ENCODE measurements at places on chromosomes 16 and 17.

DNA sequence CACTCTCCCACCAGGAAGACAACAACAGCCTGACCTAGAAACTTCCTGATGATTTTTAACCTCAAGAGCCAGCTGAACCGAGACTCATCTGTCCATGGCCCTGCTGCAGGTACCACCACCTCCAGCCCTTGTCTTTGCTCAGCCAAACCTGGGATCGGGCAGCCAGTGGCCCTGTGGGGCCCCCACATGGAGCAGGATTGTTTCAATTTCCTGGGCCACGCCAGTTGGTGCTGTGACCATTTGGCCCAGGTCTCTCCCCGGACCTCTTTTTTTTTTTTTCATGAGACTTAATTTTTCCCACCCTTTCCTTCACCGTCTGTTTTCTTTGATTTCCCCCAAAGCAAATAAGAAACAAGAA is 8.3 kb upstream of the HOXB2 start:
- no peak for DNase-seq

DNA sequence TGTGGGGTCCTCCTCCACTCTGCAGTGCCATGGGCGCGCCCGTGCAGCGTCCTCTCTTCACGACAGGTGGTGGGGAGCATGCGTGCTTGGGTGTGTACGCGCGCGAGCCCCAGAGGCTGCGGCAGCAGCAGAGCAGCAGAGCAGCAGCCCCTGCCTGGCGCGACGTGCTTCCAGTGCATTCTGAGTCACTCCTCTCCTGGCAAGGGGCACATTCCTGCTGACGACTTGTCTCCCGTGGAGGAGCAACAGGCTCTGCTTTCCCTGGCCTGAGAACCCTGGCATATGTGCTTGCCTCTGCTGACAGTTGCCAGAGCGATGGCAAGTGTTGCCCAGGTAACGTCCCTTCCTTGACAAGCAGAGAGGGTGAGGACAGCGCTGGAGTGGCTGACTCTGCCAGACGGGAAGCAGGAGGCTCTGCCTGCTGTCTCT is 133.8 kb upstream of the PLCG2 start:
- no peak for DNase-seq

DNA sequence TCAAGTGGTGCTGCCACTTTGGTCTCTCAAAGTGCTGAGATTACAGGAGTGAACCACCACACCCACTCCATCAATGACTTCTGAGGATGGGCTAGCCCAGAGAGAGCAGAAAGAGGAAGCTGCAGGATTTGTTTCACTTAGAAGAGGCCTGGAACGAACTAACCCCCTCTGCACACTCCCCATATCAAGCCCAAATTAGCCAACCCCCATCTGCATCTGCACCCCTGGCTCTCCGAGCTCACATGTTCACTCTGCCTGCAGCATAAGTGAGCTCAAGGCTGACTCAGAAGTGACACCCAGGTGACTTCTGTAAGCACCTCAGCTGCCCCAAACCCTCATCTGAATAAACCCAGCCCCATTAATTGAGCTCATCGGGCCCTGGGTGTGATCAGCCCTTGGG is 4.8 kb downstream of the SCNN1G start:
- no peak for DNase-seq

DNA sequence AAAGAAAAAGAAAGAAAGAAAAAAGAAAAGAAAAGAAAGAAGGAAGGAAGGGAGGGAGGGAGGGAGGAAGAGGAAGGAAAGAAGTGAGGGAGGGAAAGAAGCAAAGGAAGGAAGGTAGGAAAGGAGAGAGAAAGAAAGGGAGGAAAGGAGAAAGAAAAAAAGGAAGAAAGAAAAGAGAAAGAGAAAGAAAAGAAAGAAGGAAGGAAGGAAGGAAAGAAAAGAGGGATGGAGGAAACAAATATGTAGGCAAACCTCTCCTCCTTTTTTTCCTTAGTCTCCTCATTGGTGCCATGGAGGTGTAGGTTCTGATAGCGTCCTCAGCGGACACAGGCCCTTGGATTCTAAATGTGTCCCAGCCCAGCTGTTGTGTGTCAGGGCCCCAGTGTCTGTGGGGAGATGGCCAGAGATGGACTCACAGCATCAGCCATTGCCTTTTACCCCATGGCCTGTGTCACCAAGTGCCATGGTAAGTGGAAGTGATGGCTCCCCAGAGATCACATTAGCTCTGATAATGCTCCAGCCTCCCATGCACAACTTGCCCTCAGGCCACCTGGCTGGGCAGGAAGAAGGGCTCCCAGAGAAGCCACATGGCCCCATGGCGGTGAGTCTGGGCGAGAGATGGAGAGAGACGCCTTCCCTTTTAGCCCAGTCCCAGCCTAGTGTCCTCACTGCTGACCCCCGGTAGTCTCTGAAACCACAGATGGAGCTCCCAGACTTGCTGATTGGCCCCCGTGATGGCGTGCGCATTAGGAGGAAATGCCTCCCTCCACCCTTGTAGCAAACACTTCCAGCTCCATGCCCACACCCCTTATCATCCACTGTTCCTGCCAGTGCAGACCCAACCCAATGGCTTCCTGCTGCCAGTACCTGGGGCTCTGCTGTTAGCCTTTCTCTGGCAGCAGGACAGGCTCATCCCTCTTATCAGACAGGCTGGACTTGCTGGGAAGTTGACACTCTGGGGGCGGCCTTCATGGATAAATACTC is 3.7 kb upstream of the SLC6A2 start:
- no peak for DNase-seq

GRCh38 chr16:19348578-19349315 is 63.2 kb downstream of the CLEC19A start:
- no peak for DNase-seq

DNA sequence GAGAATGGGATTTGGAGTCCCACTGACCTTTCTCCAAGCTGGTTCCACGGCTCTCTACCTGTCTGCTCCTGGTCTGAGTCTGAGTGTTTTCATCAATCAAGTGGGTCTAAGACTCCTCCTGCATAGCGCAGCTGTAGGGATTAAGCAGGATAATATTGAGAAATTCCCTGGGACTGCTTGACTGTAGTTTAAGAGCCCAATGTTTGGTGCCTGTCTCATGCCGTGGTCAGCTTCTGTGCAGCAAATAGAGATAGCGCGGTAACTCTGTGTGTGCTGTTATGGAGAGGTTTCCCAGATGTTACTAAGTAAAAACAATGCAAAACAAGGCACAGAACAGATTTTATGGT is 21.4 kb downstream of the RPTOR start:
- no peak for DNase-seq

DNA sequence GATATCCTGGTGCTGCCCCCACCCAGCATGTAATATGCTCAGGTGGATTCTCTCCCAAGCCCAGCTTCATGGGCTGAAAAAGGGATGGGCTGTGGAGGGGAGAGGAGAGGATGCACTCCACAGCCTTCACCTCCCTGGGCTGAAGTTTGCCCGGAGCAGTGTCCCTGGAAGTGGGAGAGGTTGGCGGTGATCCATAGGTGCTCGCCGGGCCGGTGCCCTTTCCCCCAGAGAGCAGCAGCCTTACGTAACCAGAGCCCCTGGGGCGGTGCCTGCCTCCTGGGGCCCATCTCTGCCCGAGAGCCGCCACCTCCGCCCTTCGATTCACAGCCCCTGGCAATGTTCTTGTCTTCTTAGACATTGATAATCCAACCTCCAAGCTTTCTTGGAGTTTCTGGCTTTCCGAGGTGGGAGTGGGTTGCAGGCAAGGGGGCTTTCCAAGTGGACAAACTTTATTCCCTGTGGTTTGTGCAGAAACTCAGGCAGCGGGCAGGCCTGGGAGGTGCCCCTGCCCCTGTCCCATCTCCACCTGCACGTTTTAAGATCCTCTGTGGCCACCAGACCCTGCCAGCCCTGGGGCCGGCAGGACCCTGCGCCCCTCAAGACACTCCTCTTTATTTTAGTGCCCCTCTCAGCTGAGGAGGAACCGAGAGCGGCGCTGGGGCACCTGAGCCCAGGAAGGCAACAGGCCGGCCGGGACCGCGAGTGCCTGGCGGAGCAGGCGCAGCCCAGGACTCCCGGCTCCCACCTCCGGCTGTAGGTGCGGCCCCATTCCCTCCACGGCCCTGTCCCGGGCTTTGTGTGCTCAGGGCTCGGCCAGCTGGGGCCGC is 3.1 kb upstream of the WDR90 start:
- no peak for DNase-seq

- DNase-seq = no peak
Observed at GRCh38 chr16:72332926-72333325, 161.0 kb upstream of the PMFBP1 start.

DNA sequence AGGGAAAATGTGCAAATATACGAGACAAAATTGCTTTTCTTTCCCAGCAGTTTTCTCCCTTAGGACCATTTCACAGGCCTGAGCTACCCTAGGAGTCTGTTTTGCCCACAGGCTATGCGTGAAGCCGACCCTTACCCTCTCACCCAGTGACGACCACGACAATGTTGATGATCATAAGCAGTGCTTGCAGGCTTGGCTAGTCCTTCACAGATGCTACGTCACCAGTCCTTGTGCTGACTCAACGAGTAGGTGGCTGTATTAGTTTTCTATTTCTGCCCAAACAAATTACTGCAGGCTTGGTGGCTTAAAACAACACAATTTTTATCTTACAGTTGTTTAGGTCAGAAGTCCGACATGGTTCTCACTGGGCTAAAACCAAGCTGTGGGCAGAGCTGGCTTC is 574.6 kb upstream of the HSBP1 start:
- no peak for DNase-seq

GRCh38 chr17:28334171-28334570 is 1.1 kb downstream of the IFT20 start:
- DNase-seq = no peak

- DNase-seq = no peak
Observed at GRCh38 chr16:361341-361871, 8.9 kb upstream of the AXIN1 start.

DNA sequence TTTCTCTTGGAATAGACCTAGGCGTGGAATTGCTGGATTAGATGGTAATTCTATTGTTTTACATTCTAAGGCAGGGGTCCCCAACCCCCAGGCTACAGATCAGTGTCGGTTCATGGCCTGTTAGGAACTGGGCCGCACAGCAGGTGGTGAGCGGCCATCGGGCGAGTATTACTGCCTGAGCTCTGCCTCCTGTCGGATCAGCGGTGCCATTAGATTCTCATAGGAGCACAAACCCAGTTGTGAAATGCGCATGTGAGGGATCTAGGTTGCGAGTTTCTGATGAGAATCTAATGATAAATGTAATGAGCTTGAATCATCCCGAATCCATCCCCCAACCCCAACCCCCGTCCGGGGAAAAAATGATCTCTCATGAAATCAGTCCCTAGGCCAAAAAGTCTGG is 23.0 kb downstream of the NLRC5 start:
- no peak for DNase-seq

DNA sequence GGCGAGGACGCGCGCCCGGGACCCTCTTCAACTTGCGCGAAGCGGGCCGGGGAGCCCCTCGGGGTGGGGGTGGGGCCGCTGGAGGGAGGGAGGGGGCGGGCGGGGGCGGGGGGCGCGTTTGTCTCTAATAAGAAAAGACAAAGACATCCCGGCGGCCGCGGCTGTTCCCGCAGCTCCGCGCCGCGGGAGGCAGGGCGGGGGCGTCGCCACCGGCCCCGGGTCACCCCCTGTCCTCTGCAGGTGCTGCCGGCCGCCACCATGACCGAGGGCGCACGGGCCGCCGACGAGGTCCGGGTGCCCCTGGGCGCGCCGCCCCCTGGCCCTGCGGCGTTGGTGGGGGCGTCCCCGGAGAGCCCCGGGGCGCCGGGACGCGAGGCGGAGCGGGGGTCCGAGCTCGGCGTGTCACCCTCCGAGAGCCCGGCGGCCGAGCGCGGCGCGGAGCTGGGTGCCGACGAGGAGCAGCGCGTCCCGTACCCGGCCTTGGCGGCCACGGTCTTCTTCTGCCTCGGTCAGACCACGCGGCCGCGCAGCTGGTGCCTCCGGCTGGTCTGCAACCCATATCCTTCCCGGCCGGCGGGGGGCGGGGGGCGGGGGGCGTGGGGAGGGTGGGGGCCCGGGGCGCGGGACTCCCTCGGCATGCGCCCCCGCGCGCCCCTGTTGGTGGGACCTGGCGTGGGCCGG is 714 bp downstream of the CACNA1H start:
- DNase-seq = no peak

DNA sequence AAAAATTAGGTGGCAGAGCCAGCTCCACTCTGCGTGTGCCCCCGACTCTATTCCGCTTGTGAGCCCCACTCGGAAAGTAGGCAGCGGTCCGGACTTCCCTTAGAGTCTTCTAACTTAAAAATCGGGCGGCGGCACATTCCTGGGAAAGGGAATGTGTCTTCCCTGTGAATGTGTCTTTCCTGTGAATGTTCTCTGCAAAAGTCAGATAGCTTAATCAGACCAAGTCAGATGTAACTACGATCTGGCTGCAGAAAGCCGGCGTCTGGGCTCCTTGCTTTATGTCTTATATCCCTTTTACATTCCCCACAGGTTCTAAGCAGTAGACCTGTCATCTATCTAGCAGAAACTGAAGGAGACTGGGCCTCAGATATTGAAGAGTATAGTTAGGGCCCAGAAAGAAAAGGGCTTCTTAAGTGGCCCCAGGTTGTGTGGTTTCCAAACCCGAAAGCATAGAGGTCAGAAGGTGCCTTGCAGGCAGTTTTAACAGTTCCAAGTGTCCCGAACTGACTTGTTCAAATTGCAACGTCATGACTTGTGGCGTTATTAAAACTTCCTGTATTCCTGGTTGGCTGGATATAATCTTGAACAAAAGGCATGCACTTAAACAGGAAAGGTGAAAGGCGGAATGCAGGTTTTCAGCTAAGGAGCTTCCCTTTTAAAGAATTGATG is 601 bp downstream of the PHKB start:
- DNase-seq = no peak

- peak; percentile 81 for DNase-seq
Observed at GRCh38 chr17:43546319-43547188, at the start of gene ETV4. TSS of gene ETV4 (minus strand) at chr17:43546340. CDS start at chr17:43545617, 723 bp downstream.

- no peak for DNase-seq
Observed at GRCh38 chr16:70252355-70252988, 732 bp upstream of the EXOSC6 start.

DNA sequence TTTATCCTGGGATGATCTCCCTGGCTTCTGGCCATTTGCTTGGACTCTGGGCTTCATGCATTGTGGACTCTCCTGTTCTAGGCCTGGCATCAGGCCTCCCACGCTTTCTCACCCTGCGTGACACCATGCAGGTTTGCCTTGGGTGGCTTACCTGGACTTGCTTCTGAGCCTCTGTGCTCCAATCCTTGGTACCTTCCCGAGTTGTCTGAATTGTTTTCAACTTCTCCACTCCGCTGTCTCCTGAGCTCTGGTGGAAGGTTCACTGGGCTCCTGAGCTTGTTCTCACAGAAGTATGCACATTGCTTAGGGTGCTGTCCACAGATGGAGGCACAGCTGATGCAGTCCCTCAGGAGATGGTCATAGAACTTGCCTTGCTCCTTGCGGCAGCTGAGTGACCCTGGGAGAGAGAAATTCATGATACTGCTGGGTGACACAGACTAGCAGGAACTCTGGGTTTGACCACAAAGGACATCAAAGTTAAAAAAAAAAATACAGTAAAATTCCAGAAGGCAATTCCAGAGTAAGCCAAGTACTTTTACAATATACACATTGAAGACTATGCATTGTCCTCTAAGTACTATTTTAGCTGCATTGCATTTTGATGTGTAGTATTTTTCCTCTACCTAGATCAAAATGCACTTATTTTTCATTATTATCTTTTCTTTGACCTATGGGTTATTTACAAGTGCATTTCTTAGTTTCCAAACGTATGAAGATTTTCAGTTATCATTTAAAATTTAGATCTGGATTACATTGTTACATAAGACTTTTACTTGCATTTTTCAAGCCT is 23.1 kb downstream of the TNFRSF13B start:
- no peak for DNase-seq

- DNase-seq = no peak
Observed at GRCh38 chr16:75065149-75065505, 51.5 kb downstream of the LDHD start.
